ENCODE measurements at places on chromosomes 6 and 20. TPM values are rescaled to one million over a fixed set of nuclear protein-coding genes. Genes with fewer than 3 reads are reported as not detected.

- no peak overlapping the region for H3K4me3 ChIP-seq
- H3K27ac ChIP-seq, result no peak overlapping the region
- H3K36me3 ChIP-seq, result no peaks in the 10 kb centered on the region
- no peaks in the 10 kb centered on the region for H3K27me3 ChIP-seq
Measured at GRCh38 chr6:66948106-66948505, 1241.1 kb upstream of the EYS start.

DNA sequence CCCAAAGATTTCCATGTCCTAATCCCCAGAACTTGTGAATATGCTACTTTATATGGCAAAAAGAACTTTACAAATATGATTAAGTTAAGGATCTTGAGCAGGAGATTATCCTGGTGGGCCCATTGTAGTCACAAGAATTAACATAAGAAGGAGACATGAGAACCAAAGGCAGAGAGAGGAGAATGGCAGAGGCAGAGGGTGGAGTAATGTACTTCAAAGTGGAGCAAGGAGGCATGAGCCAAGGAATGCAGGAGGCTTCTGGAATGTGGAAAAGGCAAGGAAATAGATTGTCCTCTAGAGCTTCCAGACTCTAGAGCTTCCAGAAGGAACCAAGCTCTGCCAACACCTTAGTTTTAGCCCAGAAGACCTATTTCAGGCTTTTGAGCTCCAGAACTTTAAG is 147.4 kb downstream of the MOXD1 start:
- H3K27me3 ChIP-seq, result peaks cover 9% of the 10 kb centered on the region
- no peak for DNase-seq
- H3K4me1 ChIP-seq, result no peaks in the 10 kb centered on the region

GRCh38 chr6:120279466-120280167 is 930.1 kb upstream of the MAN1A1 start:
- DNase-seq, result no peak
- no peaks in the 10 kb centered on the region for H3K36me3 ChIP-seq
- no peak overlapping the region for H3K4me3 ChIP-seq
- no peak overlapping the region for H3K27ac ChIP-seq

GRCh38 chr6:44333942-44334341 is 8.5 kb upstream of the SPATS1 start:
- no peaks in the 10 kb centered on the region for H3K4me1 ChIP-seq
- H3K27ac ChIP-seq, result no peak overlapping the region
- no peaks in the 10 kb centered on the region for H3K36me3 ChIP-seq
- no peak overlapping the region for H3K4me3 ChIP-seq
- peaks cover 68% of the 10 kb centered on the region for H3K27me3 ChIP-seq
- DNase-seq, result no peak

DNA sequence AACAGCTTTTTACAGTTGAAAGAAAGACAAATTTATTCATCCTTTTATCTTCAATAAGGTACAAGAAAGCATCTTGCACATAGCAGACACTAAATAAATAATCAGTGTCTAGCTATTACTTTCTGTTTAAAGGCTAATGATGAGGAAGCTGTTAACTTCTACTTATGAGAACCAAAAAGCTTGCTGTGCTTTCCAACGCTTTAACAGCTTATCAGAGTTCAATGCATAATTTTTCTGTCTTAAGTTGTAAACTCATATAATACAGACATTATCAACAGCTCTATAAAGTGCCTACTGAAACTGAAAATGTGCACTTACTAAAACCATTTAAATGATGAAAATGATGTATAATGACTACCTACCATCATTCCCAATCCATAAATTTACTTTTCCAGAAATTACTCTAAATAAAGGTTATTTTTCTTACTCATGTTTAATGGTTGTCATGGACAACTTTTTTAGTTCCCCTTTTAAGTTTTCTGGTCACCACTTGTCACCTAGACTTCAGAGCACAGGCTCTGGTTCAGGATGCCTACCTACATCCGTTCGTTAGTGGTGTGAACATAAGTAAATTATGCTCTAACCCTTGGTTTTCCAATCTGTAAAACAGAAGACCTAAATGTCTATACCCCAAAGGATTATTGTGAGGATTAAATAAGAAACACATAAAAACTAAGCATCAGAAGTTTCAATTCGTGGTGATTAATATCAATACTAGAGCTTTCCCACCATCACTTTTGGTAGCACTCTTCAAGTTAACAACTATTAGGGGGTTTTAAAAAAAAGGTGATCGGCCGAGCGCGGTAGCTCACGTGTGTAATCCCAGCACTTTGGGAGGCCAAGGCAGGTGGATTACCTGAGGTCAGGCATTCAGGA is 8.0 kb downstream of the PNISR start:
- H3K36me3 ChIP-seq, result peaks cover 3% of the 10 kb centered on the region
- no peak for DNase-seq
- no peaks in the 10 kb centered on the region for H3K27me3 ChIP-seq
- no peak overlapping the region for H3K4me3 ChIP-seq
- H3K27ac ChIP-seq, result no peak overlapping the region
- peaks cover 92% of the 10 kb centered on the region for H3K4me1 ChIP-seq

DNA sequence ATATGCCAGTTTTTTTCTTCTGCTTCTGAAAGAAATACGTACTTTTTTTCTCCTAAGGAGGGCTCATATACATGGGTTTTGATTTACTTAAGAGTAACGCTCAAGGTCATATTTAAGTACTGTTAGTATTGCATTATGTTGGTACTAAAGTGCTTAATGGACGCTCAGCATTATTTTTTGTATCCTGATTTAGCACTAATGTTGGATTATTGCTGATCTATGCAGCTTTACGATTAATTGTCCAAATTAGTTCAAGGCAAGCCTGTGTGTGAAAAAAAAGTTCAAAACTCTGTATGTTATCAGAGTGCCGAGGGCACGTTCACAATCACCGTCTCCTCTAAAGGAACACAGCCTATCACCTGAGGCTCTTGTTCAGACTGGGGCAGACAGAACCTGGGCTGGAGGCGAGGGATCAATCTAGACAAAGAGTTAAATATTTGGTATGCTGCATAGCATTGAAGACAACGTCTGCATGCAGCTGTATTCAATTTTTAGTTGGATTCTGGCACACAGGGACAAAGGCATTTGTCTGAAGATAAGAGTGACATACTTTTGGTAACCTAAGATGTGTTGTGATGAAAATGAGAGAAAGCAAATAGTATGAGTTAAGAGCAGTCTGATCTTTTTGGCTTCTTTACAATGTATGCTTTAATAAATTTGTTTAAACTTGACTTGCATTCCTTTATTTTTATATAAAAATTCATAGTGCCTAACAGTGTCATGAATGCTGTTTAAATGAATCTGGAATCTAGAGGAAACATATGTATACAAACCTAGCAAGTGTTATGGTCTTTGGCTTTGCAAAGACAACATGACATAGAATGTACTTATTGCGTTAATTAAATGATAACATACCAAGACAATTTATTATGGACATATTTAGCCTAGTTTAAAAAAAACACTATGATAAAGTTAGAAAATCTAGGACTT is 341.2 kb downstream of the SAMD5 start:
- H3K4me1 ChIP-seq, result no peaks in the 10 kb centered on the region
- H3K4me3 ChIP-seq, result no peak overlapping the region
- H3K27me3 ChIP-seq, result no peaks in the 10 kb centered on the region

Gene NNAT
- total RNA-seq, result 0.33 TPM

Gene TUBB1
- total RNA-seq, result 0.30 TPM

Gene SGK2
- total RNA-seq, result 0.30 TPM

Gene PRND
- not detected for total RNA-seq
